Putamen (tissue), 1 donor: ENCODE measurements at places on chromosomes 7 and 10.

DNA sequence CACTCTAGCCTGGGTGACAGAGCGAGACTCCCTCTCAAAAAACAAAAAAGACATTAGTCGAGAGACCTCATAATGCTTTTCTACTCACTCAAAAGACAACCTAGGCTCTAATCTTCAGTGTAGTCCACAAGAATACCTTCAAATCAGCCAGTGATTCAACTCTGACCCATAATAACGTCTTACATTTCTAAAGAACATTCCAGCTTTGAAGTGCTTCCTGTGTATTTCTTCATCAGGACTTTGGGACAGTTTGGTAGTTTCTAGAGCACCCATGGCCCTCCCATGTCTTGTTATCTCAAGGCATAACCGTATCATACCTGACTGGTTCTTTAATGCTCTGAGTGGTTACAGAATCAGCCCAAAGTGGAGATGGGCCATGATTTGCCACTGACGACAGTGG is 221.3 kb downstream of the SKIDA1 start:
- DNase-seq: no peak

DNA sequence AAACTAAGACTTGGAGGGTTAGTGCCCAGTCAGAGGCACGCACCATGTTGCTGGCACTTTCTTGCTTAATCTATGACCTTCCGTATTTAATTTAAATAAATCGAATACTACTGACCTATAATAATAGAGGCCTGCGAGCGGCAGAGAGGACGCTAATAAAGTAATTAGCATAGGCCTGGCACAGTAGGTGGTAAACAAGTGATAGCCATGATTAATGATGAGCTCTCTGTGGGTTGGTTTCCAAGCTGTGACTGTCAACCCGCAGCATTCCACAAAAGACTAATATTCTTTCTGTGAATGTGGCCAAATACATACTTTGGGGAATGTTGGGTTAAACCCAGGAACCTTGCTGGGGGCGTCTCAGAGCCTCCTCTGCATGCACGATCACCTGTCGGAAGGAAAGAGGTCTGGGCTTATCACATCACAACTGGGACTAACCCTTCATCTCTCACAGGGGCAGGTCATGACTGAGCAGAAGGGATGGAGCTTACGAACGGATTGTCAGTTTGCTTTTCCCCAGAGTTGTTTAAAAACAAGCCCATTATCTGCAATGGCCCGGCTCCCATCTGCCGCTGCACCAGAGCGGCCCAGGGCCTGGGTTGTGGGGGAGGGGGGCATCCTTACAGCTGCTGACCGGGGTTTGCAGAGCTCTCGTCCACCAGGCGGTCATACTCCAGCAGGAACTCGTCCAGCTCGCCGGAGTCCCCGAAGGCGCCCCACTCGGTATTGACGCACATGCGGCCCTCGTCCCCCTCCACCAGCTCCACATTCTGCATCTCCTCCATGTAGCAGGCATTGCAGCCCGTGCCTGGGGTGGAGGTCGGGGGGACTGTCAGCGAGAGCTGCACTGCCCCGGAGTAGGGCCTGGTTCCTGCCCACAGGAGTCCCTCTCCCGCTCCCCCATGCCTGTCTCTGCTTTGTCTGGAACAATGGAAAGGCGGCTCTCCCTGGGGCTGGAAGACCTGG is 6.2 kb upstream of the MYL7 start:
- DNase-seq: no peak

DNA sequence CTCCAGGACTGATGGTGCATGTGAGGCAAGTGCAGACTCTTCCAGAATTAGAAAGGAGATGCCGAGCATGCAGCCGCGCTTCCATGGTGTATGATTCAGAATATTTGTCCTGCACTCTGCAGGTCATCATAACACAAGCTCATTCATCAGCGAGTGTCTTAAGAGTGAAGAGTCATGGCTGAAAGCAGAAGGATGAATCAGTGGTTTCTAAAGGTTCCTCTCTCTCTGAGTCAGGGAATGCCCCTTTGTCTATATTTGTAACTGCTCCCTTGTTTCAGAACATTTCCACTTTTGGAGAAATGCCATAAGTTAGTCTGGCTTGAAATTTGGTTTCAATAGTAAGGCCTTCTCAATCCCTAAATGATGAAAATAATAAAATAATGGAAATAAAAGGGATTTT is 52.3 kb downstream of the HECW1 start:
- no peak for DNase-seq

GRCh38 chr10:20303453-20304152 is 487.4 kb downstream of the PLXDC2 start:
- DNase-seq: no peak

GRCh38 chr7:149398195-149398820 is 62.6 kb downstream of the ZNF777 start:
- DNase-seq: no peak

DNA sequence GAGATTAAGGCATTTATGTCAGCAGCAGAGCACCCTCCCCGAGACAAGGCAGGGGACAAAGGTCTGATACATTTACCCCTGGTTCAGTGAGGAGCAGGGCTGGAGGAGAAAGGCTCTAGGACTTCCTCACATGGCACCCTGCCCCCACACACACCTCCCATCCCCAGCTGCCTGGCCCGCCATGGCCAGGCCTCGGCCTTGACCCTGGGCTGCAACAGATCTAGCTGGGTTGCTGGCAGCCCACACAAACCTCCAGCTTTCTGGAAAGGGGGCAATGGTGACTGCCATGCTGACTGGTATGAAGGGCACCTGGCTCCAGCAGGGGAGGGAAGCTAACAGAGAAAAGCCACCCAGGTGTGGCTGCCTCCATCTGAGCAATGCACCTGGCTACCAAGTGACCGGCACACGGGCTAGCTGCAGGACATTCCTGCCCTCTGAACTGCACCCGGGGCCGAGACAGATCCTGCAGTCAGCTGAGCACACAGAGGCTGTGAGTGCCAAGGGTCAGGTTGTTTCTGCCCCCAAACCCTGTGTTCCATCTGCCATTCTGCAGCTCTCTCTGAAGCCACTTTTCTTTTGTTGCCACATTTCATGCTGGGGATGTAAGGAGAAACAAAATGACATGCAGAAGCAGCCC is 85.8 kb upstream of the LRRC18 start:
- DNase-seq: no peak

DNA sequence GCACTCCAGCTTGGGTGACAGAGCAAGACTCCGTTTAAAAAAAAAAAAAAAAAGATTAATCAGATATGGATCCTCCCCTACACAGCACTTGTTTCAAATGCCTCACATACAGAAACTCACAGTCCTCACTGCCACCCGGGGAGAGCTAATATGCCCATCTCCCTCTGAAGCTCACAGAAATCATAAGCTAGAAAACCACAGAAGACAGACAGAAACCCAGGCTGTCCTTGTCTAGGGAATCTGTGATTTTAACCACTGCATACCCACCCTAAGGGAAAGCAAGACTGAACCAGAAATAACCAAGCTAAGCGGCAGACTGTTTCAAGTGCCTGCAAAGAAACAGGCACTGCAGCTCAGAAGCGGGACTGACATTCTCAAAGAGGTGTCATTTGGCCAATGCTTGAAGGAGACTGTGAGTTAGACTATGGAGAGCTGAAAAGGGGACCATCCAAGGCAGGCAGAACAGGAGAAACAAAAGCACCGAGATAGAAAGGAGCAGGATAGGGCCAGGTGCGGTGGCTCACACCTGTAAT is 37.6 kb downstream of the SLC37A3 start:
- no peak for DNase-seq

DNA sequence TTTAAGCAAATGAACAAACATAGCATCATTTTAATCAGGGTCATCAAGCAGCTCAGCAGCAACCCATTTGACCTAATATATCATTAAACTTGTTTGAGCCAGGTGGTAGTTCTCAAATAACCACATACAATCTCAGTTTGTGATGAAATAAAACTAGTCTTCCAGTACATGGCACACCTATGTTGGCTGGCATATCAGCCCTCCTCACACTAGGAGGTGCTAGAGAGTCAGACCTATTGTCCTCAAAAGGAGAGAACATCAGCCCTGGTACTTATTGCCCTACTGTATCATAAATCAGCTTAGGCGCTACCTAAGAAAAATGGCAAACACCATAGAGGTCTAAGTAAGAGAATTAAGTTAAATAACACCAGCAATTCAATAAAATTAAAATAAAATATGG is 81.7 kb downstream of the CABCOCO1 start:
- DNase-seq: no peak

- no peak for DNase-seq
These were observed 159.2 kb upstream of the ITGB1 start for GRCh38 chr10:33117230-33117629.
